ENCODE measurements at places on chromosomes 13 and 19.

GRCh38 chr13:95444006-95444730 lies 108.4 kb upstream of the CLDN10 start:
- DNase-seq, result no peak

GRCh38 chr19:49924004-49924880 lies 4.8 kb upstream of the ATF5 start:
- no peak for DNase-seq

DNA sequence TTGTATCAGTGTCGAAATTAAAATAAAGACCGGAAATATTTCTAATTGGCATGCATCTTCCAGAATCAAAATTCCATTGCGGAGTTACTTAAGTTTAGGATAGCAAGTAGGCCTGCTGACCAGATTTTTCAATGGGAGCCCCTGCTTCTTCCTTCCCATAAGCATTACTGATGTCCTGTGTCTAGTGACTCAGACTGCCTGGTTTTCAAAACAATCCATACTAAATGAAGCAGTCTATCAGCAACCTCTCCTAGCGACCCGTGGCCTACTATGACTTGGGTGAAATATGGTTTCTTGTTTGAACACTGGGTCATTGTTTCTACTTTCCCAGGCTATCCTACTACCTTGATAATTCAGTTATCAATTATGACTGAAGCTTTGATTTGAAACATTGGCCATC lies 571.6 kb downstream of the TBC1D4 start:
- no peak for DNase-seq

DNA sequence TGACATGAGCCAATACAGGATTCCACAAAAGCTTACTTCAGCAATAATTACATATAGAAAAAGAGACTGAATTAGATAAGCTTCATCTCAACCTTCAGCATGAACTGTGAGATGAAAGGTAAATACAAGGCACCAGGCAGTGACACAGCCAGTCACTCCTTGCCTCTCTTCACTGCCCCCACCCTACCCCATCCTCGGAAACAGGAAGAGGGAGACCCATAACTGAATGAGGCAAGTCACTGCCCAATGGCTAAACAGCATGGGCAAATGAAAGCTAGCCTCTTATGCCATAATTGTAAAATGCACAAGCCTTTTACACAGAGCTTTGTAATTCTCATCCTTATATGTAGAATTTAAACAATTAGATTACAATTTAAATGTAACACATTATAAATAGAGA lies 1.7 kb downstream of the ZNF160 start:
- no peak for DNase-seq

- DNase-seq, result no peak
Measured at GRCh38 chr19:5692723-5693194, 2.7 kb downstream of the RPL36 start.

GRCh38 chr13:113857531-113858195 lies 6.2 kb downstream of the GAS6 start:
- no peak for DNase-seq

GRCh38 chr13:80010286-80010831 lies 330.6 kb downstream of the SPRY2 start:
- DNase-seq, result no peak

DNA sequence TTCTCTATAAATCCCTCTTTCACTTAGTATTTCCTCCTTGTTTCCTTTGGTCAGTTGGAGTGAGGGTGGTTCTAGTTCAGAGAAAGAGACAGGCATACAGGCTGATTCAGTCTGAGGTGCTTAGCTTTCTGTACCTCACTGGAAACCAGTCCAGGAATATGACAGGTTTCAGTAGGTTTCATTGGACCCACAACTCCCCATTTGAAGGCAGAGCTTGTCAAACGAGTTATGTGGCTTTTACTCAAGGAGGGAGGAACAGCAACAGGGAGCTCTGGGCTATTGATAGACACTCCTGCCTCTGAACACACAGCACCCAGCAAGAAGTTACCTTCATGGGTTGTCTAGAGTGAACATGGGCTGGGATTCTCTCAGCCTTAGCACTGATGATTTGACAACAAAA lies 14.5 kb downstream of the ACTN4 start:
- DNase-seq, result no peak

- no peak for DNase-seq
Measured at GRCh38 chr19:28066988-28067387, 1146.0 kb downstream of the UQCRFS1 start.

DNA sequence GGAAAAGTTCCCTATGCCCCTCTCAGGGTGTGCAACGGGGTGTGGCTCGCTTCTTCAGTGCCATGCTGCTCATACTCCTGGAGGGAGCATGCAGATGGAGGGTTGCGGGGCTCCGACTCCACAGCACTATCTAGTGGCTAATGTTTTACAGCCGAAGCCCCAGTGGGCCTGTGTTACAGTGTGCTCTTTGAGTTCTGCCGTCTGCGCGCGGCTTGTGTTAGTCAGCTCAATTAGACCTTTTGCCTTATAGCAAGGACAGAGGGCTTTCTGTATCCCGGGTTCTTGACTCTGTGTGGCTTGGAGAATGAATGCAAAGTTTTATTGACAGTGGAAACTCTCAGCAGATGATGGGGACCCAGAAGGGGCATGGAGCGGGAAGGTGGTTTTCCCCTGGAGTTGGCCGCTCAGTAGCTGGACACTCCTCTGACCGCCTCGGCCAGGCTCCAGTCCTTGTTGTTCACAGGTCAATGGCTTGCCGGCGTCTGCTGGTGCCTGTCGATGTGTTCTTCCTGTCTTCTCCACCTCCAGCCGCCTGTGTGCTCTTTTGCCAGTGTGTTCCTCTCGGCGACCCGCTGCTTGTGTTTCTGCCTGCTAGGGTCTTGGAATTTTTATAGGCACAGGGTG lies 383.4 kb downstream of the LMO7 start:
- no peak for DNase-seq

GRCh38 chr13:64767054-64767453 lies 2463.1 kb downstream of the PCDH9 start:
- DNase-seq, result no peak

DNA sequence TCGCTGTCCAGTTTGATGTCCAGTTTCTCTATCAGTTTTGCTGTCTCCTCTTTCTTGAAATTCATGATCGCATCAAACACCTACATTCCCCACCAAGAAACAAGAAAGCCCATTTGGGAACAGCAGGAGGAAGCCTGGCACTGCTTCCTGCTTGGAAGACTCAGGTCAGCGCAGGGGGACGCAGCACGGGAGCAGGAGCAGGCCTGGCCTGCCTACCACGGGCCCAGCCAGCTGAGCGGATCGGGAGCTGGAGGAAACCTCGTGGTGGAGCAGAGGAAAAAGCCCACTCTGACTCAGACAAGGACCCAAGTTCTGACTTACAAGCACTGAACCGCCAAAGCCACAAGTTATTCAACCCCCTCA lies 3.9 kb downstream of the EEF2 start:
- no peak for DNase-seq

DNA sequence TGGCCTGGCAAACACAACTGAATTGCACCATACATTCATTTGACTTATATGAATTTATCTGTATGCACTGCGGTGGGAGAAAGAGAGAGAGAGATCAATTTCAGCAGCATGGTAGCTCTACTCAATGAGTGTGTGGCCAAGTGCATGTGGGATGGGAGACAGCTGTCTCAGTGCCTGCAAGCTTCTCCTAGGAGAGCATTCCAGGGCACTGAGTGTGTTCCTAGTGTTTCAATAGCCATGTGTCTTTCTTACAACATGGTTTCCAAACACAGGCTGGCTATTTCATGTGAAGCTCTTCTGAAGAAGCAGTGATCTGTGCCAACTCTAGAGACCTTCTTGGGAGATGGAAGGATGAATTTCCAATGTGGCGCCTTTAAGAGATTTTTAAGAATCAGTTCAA lies 43.5 kb downstream of the NEK5 start:
- no peak for DNase-seq

DNA sequence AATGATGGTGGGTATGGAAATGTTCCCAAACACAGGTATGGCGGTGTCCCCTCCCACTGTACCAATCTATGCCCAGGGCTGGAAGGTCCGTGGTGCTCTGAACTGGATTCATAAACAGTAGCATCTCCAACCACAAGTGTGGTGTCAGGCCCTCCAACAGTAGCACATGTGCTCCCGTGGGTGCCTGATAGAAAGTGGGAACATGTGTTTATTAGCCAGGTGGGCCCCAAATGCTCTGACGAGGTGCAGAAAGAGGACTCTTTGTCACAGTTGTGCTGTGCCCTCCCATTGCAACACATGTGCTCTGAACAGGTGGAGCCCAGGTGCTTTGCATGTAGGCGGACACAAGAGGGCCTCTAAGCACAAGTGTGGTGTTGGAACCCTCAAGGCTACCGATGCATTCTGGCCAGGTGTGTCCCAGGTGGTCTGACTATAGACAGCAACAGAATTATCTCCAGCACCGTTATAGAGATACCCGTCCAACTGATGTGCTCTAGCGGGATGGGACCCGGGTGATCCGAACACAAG lies 75.4 kb upstream of the ZNF30 start:
- no peak for DNase-seq

- no peak for DNase-seq
Measured at GRCh38 chr19:45145270-45146189, 15.3 kb downstream of the NKPD1 start.

DNA sequence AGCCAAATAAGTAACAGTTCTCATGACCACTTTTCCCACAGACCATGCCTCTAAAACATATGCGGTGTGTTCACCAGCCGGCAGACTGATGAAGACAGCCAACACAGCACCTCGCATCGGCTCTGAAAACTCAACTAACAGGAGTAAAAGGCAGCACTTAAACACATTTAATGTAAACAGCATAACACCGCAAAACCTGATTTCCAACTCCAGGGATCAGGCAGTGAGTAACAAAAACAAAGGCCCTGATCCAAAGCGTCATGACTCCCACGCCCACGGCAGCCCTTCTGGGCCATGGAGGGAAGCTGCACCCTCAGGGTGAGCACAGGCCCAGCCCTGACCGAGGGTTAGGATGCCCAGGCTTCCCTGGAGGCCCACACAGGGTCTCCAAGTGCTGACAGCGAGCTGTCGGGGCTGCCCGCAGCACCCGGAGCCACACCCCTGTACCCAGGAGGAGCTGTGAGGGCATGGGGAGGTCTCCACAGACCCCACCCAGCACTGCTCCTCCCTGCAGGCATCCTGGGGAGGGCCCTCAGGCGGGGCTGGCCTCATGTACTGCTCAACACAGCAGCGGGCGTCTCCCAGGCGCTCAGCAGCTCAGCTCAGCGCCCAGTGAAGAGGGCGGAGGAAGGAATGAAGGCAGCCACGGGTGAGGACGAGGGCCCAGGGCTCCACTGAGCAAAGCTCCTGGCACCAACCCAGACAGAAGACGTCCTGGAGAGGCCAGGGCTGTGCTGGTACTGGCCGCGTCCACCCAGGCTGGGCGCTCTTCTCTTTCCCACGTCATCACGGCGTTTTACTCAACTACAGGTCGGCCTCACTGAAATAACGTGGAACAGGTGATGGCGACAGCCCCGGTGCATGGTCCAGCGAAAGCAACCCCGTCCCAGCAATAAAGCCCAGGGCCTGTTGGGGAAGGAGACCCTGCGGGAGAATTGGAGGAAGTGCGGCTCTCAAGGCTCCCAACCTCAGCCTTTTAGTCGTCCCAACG lies 53.7 kb downstream of the RASA3 start:
- no peak for DNase-seq

GRCh38 chr19:35689836-35690235 lies 14.5 kb upstream of the ZBTB32 start:
- no peak for DNase-seq

GRCh38 chr13:102816708-102817107 lies 17.8 kb downstream of the BIVM start:
- DNase-seq, result no peak

DNA sequence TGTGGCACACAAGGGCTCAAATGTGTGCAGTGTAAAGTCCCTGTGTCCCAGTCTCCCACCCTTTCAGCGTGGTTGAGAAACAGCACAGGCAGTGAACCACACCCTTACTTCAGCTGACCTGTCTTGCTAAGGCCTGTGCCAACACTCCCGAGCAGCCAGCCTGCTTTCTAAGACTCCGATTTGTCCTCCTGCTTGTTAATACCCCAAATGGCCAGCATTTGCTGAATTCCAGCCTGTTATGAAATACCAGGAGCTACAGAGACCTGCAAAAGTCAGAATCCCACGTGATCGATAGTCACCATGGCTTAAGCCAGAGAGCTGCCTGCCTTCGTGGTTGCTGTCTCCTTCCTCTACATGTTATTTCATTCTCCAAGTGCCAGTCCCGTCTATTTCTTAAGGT lies 200.5 kb downstream of the FGF9 start:
- DNase-seq, result no peak

GRCh38 chr13:44792096-44792495 lies 197.2 kb downstream of the NUFIP1 start:
- no peak for DNase-seq

DNA sequence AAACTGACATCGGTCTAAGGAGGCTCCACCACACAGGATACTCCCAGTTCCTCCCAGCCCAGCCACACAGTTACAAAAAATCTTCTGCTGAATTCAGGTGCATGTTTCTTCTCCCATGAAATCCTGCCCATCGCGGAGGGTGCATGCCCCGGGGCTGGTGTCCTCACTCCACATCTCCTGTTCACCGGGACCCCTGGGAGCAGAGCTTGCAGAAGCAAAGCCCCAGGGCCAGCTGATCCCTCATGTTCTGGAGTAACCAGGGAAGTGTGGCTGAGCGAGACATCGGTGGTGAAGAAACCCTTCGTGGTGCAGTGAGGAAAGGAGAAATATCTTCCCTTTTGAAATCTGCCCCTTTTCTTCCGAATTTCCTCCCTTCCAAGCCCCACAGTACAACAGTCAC lies 904 bp upstream of the SIGLEC9 start:
- DNase-seq, result no peak

DNA sequence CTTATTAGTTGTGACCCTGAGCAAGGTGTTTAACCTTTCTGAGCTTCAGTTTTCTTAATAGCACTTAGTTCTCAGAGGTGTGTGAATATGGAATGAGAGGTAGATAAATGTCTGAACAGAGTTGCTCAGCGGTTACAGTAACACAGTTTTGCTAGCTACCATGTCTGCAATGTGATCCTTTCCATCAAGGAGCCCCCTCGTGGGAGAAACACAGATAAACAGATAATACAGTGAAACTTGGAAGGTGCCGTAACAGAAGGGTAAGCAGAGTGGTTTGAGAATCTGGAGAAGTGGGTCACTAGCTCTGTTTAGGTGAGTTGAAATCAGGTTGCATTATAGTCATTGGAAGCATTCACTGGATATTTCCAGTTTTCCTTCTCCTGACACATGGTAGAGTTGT lies 38.9 kb downstream of the IRS2 start:
- DNase-seq, result no peak

- no peak for DNase-seq
Measured at GRCh38 chr13:20057963-20058362, 99.4 kb downstream of the ZMYM2 start.

Measured in activated CD4-positive, alpha-beta T cell treated with anti-CD3 and anti-CD28 coated beads for 24 hours (primary cell).